ENCODE measurements at places on chromosomes 16 and 17.

- DNase-seq, result peak; percentile 14
Measured at GRCh38 chr16:13645601-13646245, 274.2 kb upstream of the ERCC4 start.

DNA sequence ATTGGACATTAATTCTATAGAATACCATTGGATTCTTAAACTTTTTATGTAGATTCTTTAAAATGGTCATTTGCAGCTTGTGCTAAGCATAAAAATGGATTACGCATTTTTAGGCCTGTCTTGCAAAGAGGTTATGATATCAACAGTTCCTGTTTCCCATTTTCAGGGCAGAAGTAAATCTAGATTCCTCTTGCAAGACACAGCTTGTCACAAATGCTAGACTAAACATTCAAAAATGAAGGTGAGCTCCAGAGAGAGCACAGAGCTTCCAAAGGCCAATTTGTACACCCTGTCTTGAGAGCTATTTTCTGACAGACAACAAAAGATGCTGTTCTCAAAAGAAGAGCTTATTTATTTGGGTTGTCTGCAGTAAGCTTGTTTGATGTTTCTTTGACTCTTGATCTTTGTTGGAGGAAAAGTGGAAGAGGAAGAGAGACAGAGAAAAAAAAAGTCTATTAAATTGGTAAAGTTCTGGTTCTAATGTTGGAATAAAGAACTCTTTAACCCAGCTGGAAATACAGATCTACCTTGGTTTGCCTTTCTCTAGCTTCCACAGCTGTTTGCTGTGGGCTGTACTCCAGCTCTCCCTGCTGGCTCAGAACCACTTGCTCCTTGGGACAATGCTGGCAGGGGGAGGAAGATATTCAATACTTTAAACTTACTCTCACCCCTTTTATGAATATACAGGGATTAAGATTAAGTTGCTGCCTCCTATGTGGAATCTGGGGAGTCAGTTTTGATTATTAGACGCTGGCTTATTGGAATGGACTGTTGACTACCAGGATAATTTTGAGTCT lies 651.8 kb downstream of the CDH11 start:
- DNase-seq, result no peak

DNA sequence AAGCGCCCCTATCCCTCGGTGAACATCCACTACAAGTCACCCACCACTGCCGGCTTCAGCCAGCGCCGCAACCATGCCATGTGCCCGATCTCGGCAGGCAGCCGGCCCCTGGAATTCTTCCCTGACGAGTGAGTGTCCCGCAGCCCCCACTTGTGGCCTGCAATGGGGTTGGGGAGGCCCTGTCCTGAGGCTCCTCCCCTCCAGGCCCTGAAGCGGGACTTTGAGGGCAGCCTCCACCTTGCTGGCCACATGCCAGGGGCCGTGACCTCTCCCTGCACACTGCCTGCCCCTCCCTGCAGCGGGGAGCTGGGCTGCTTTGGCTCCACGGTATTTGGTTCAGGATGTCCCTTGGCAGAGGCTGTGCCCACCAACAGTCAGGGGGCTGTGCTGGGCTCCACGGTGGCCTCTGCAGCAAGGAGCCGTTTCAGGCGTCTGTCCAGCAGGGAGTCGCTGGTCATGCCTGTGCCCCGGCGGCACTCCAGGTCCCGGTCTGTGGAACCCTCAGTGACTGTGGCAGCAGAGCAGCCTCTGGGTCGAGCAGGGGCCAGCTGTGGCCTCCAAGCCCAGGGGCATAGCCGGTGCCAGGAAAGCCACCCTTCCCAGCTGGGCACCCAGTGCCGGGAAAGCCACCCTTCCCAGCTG lies 8.3 kb downstream of the NME3 start:
- DNase-seq, result no peak

- peak; percentile 12 for DNase-seq
Measured at GRCh38 chr16:89330177-89330856, 112.8 kb downstream of the ZNF778 start.

- DNase-seq, result no peak
Measured at GRCh38 chr16:75965504-75966374, 239.4 kb upstream of the CPHXL start.
